ENCODE measurements at places on chromosomes 6 and 20.

GRCh38 chr20:33812152-33812849 is 1.2 kb downstream of the CHMP4B start:
- peak; percentile 79 for DNase-seq

GRCh38 chr6:34718976-34719375 is 22.4 kb upstream of the ILRUN start:
- no peak for DNase-seq

- DNase-seq: peak; percentile 11
These were observed 146.0 kb downstream of the LAMP5 start for GRCh38 chr20:9660236-9660868.

- DNase-seq: no peak
These were observed 258.5 kb downstream of the HIVEP2 start for GRCh38 chr6:142686507-142686887.

DNA sequence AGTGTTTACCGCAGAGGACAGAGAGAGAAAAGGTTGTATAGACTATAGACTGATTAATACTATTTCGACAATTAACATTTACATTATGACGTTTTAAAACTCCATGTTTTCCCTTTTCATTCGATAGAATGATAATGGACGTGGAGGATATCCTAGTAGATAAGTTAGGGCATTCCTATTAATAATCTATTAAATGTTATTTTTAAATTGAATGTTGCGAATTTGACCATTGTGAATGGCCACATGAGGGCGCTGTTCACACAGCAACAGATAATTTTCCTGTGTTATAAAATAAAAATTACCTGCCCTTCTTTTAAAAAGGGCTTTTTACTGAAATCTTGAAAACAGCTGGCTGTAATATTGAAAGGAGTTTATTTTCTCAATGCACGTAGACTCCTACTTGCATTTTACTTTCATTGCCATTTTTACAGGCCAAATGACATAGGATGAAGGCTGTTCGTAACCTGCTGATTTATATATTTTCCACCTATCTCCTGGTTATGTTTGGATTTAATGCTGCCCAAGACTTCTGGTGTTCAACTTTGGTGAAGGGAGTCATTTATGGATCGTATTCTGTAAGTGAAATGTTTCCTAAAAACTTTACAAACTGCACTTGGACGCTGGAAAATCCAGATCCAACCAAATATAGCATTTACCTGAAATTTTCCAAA is 3.3 kb downstream of the ADGRB3 start:
- peak; percentile 24 for DNase-seq

DNA sequence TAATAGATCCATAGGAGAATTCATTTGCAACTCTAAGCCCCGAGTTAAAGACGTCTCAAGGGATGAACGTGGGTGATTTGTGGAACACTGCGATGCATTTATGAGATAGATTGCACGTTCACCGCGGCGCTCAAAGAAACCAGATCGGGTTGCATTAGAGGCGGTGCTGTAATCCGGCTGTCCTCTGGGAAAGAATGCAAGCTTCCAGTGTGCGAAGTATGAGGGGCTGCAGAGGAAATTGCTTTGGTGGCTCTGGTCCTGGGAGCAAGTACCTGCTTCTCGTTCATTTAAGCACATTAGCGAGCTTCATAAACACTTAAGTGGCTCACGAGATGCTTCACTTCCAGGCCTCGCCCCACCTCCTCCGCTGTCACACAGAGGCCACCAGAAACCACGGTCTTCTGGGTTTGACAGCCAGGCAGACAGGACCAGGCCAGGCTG is 182.3 kb downstream of the CDH4 start:
- DNase-seq: no peak

DNA sequence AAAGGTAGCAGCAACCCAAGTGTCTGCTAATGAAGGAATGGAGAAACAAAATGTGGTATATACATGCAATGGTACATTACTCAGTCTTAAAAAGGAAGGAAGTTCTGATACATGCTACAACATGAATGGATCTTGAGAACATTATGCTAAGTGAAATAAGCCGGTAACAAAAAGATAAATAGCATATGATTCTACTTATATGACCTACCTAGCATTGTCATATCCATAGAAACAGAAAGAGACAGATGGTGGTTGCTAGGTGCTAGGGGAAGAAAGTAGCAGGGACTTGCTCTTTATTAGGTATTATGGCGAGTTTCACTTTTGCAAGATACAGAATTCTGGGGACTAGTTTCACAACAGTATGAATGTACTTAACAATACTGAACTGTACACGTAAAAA is 46.6 kb downstream of the UBR2 start:
- DNase-seq: no peak

- no peak for DNase-seq
These were observed 430.2 kb downstream of the UTRN start for GRCh38 chr6:144715344-144715743.

DNA sequence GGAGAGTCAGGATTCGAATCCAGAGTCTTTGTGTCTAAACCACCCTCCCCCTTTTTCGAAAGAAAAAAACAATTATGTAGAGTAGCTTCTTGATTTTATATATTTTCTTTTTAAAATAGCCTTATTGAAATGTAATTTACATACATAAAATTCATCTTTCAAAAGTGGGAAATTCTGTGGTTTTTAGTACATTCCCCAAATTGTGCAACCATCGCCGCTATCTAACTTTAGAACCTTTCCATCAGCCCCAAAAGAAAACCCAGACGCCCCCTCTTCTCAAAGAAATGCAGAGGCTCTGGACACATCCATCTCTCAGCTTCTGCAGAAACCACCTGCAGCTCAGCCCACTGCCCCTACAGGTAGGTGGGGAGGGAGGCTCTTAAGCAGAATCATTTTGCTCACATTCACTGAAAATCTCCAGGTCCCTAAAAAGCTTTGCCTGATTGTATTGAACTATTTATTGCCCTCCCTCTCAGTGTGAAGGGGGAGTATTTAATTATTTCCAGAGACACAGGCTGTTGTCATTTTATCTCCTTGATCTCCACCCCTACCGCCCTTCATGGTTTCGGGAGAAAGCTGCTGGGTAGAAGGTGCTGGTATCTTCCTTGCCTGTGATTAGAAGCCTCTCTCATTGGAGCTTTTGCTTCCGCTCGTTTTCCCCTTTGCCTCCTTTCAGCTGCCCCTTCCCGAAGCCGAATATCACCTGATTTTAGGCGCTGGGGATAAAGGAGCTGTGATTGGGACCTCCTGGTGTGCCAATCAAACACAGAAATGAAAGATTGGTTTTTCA is 68.7 kb upstream of the KCNG1 start:
- no peak for DNase-seq

GRCh38 chr20:3935295-3935955 is 46.2 kb downstream of the PANK2 start:
- DNase-seq: peak; percentile 20

- no peak for DNase-seq
These were observed 7.9 kb upstream of the NELFCD start for GRCh38 chr20:58973179-58973578.

DNA sequence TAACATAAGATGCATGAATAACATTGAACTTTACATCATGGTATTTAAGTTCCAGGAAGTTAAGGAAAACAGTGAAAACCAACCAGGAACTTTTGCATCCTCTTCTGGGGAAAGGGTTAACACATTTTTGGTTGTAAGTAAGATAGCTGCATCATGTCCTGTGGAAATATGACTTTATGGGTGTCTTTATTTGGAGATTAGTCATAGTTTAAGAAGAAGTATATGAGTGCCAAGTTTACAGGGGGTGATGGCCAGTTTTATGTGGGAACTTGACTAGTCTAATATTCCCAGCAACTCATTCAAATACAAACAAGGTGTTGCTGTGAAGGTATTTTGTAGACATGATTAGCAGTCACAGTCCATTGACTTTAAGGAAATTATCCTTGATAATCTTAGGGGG is 78.0 kb downstream of the PDE10A start:
- DNase-seq: no peak

- DNase-seq: peak; percentile 48
These were observed 4.2 kb downstream of the RIMS4 start for GRCh38 chr20:44805979-44806620.

GRCh38 chr6:144781836-144782235 is 496.7 kb downstream of the UTRN start:
- no peak for DNase-seq

- DNase-seq: peak; percentile 74
These were observed 28.1 kb downstream of the TOX2 start for GRCh38 chr20:43942667-43943285.

DNA sequence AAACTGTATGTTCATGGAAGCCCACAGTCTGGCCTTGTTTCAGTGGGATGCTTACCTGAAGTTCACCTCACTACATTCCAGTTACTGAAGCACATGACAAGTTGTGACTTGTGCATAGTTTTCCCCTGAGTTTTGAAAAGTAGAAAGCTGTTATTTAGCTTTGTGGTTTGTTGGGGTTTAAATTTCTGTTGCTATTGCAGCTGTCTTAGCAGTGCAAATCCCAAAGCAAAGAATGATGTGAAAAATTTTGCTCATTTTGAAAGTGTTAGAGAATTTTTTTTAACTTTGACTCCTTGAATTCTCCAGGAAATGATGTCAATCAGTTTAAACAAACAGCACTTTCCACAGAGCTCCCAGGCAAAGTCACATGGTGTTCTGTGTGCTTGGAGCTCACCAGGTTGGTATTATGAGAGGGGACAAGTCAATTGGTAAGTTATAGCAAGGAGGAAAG is 268.4 kb downstream of the ADGRG6 start:
- peak; percentile 32 for DNase-seq

All from AG08396 (cell line).